NCI-H510A treated with DMSO at 0.1 percent for 48 hours (cell line): ENCODE measurements at places on chromosomes 4 and X.
A peak's percentile ranks its signal among the peaks of the same experiment; 100 is the strongest.

GRCh38 chrX:24148535-24149350 lies 786 bp upstream of the ZFX start:
- no peak for DNase-seq

DNA sequence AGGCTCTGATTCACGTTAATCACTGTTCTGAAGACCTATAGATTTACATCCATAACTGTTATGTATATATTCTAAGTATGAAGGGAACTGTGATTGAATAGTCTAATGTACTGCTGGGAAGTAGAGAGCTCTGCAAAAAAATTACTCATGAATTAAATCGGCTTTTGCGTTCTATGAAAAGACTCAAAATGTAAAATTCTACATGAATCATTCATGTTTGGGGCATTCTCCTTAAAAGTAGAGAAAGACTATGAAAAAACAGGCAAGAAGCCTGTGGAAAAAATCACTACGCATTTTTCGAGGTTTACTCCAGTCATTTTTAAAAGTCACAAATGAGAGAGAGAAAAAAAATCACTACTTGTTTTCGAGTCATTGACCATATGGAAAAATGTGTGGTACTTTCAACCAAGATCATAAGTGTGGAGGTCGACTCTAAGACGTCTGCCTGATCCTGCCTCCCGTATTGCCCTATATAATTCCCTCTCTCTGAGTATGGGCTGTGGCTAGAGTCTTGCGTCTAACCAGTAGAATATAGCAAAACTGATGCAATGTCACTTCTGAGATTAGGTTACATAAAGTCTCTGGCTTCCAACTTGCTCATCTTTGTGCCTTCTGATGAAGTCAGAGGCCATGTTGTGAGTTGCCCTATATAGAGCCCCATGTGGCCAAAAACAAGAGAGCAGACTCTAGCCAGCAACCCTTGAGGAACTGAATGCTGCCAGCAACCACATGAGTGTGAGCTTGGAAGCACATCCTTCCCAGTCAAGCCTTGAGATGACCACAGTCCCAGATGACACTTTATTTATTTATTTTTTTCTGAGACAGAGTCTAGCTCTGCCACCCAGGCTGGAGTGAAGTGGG lies 32.1 kb upstream of the VEGFD start:
- no peak for DNase-seq

GRCh38 chr4:72935462-72935861 lies 134.1 kb downstream of the COX18 start:
- no peak for DNase-seq

- no peak for DNase-seq
These were observed 221.2 kb upstream of the PABPC4L start for GRCh38 chr4:134422776-134423175.

DNA sequence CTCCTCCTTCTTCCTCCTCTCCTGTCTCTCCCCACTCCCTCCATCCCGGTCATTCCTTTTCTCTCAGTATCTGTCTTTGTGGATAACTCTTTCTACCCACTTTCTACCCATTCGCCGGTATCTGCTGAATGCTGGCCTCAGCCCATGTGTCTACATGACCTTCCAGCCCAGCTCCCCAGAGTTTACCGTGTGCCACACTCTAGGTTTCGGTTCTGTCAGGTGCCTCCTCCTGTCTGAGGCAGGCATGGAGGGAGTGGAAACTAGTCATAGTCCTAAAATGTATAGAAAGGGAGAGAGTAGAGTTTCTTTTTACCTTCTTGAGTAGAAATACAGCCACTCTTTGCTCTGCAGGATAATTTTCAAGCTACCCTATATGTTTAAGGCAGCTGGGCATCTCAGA lies 33.5 kb upstream of the SCRG1 start:
- no peak for DNase-seq

DNA sequence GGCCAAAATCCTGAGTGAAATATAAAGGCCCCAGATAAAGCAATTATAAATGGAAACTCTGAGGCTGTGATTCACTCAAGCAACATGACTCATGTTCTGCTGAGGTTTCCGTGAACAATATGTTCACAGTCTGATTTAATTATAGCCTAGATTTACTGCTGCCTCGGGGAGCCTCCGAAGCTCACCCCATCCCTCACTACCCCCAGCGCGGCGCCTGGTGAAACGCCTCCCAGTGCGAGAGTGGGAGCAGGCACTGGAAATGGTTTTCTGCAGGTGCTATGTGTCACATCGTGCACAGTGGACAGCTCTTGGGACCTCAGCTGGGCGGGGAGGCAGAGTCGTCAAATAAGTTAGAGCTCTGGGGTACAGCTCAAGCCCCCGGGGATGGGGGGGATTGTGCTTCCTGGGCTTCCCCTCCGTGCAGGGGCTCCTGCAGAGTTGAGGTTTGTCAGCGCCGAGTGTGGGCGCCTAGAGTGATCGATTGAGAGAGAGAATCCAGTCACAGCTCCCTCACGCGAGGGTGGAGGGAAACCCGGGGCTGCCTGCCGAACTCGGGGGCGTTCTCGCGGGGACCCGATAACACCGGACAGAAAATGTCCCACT lies 110.6 kb downstream of the PHKA2 start:
- DNase-seq: no peak

GRCh38 chr4:75989846-75990528 lies 758 bp downstream of the SDAD1 start:
- no peak for DNase-seq

DNA sequence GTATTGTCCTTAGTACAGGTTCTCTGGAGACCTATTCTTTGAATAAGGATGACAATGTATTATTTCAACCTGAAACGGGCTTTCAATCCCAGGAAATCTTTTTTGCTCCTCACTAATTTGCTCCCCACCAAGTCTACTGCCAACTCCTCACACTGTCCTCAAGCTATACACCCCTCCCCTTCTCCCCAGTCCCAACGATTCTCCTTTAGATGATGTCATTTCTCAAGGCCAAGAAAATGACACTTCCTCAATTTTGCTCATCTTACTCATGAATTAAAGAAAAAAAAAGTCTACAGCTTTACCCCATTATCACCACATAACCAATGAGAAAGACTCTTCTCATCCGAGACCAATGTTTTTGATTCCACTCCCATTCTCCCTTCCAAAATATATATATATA lies 20.6 kb downstream of the AP1S2 start:
- DNase-seq: no peak

DNA sequence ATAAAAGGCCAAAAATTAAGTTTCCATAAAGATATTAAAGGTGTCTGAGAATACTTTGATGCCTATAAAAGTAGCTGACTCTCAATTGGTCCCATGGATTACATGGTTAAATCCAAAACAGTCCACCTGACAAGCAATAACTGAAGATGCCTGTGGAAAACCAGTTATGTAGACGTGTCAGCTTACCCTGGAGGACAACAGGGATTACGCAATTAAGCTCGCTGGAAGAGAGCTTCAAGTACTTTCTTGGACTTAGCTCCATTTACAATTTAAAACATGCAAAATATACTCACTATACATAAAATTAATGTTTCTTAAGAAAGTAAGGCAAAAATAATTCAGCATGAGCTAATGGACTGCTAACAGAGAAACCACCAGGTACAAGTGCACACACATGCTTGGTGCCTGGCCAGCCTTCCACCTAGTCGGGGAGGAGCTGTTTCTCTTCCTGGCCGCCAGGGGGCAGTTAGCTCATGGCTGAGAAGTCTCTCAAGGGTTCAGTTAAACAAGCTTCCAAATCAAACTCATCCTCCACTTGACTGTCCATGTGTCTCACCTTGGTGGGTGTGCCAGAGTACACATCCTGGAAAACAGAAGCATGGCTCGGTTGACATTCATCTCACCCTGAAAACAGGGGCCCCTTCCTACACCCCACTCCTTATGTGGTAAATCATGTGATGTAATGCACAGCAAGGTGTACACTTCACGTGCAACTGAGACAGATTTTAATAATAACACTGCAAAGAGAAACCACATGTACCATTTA lies 9.2 kb upstream of the FAM53A start:
- DNase-seq: peak; percentile 93

- no peak for DNase-seq
These were observed 95.8 kb downstream of the MID1 start for GRCh38 chrX:10524578-10524977.

- DNase-seq: no peak
These were observed 75.9 kb downstream of the NAA11 start for GRCh38 chr4:79249881-79250503.

DNA sequence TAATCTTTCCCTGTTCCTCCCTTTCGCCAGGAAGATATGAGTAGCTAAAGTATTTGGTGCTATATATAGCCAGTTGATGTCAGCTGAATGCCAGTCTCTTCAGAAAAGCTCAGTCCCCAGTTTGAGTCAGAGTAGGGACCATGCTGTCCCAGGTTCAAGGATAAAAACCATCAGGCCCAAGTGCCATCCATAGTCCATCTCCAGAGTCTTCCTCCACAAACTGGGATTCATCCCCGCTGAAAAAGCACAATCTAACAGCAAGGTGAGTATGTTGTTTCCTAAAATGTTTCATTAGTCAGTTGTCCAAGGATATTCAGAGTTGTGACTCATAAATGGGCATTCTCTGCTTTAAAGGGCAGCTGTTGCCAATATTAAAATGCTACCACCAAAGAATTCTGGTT lies at the start of gene MYOZ2:
Gene MYOZ2 (plus strand): TSS at position 112 of the 401 bp plus-strand sequence. CDS start 694 bp downstream, outside the sequence.
- no peak for DNase-seq

GRCh38 chr4:76035141-76035540 lies 729 bp downstream of the CXCL11 start:
- no peak for DNase-seq
